ENCODE measurements at places on chromosomes 2 and 18. TPM values are rescaled to one million over a fixed set of nuclear protein-coding genes. Genes with fewer than 3 reads are reported as not detected.

The RPRD1A gene
- 51.3 TPM for total RNA-seq

The CLASP1 gene
- total RNA-seq, result 61.7 TPM

The CCBE1 gene
- total RNA-seq, result 1.2 TPM

The TYMS gene
- total RNA-seq, result 2.0 TPM

The DSC1 gene
- total RNA-seq, result 8.4 TPM

The LIMS3 gene
- 3.1 TPM for total RNA-seq
